ENCODE measurements at places on chromosomes 4 and X. TPM values are rescaled to one million over a fixed set of nuclear protein-coding genes. Genes with fewer than 3 reads are reported as not detected.

DNA sequence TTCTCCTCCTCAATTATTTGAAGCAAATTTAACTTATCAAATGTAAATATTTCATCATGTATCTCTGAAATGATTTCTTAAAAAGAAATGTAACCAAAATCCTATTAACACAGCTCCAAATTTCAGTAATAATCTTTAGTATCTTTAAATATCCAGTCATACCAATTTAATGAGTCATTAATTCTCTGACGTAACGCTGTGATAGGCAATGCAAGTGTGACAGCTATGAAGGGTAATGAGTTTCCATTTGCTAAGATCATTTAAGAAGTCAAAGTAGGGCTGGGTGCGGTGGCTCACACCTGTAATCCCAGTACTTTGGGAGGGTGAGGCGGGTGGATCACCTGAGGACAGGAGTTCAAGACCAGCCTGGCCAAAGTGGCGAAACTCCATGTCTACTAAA, 15.6 kb downstream of the RPS3A start:
- no peak for ATAC-seq

DNA sequence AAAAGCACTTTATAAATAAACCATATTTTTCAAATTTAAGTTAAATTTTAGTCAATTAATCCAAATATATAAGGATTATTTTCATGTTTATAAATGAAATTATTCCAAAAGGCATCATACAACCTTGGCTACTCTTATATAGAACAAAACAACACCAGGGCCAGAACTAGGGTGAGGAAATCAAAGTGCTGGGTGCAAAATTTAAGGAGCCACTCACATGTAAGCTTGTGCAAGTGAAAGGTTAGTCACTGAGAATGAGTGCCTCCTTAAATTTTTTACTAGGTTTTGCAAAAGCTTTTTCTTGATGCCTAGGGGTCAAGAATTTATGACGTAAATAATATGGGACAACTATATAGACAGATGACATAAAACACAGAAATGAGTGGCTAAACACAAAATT, 83.4 kb upstream of the COX18 start:
- ATAC-seq: no peak

- no peak for ATAC-seq
Observed at GRCh38 chr4:145589916-145590702, 29.1 kb upstream of the MMAA start.

LIMCH1 gene
- total RNA-seq: 9.8 TPM

DNA sequence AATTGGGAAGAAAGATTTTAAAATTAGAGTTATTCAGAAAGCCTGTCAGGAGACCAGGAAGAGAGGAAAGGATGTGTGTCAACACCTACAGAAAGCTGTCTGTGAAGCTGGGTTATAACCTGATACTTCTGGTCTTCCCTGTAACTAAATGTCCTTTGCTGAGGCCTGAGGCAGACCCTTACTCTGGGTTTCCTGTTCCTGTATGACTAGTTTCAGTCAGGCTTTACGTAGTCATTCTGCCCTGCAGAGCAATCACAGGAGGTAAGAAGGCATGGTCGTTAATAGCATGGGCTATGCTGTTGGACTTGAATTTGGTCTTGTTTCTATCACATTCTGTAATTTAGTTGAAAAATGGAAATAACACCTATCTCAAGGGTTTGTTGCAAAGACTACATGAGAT, 110.5 kb upstream of the IGFBP7 start:
- ATAC-seq: no peak

DNA sequence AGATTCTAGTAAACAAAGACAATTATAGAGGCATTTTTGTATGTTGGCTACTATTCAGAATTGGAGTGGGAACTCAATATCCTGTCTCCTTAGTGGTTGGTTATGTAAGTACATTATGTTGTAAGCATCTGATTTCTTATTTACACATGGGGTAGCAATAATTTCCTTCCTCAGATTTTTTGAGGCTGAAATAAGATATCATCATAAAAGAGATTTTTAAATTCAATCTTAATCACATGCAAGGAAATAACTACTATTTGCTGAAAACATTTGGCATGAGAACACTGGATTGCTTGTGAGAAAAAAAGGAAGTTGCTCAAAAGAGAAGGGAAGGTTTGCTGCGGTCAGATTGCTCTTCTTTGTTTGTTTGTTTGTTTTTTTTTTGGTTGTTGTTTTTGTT, 437.7 kb upstream of the HS3ST1 start:
- ATAC-seq: no peak

Data from gastroesophageal sphincter (tissue), 4 donors.